ENCODE measurements at places on chromosomes 6 and 20.
A peak's percentile ranks its signal among the peaks of the same experiment; 100 is the strongest.

DNA sequence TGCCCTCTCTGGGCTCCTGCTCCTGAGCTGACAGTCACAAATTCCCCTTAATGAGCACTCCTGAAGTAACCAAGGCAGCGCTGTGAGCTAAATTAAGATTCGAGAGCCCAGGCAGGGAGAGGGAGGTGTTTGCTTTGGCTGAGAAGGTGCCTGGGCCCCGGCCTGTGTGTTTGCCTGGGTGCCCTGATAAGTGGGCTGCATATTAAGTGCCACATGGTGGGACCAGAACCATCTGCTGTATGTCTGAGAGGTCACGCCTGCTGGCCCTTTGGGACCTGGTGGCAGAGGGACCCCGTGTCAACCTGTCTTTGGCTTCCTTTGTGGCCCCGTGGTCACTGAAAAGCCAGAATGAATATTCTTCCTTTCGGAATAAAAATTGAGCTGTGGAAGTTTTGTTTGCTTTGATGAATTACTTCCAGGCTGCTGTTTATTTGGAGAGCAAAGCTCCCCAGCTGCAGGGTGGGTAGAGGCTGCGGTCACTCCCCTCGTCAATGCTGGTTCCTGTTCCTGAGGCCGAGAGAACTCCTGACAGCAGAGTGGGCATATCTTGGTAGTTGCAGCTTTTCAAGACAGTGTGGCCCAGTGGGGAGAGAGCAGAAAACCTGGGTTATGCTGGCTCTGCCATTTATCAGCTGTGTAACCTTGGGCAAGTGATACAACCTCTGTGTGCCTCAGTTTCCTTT lies 17.5 kb upstream of the KCNK16 start:
- DNase-seq = no peak

DNA sequence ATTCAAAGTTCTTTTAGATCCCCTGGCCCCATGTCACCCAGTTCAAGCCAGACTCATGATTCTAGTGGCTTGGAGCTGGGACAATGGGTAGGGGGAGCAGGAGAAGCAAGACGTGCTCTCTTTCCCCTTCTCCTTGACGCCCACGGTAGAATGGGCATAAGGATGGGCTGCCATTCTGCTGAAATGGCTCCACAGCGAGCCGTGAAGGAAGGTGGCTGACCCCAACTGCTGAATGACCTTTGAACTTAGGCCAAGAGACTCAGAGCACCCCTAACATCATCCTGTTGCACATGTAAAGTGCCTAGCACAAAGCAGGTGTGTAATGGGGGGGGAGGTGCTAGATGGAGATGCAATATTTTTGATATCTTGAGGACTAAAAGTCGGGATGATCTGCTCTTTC lies 15.8 kb upstream of the PTPN1 start:
- DNase-seq = no peak

DNA sequence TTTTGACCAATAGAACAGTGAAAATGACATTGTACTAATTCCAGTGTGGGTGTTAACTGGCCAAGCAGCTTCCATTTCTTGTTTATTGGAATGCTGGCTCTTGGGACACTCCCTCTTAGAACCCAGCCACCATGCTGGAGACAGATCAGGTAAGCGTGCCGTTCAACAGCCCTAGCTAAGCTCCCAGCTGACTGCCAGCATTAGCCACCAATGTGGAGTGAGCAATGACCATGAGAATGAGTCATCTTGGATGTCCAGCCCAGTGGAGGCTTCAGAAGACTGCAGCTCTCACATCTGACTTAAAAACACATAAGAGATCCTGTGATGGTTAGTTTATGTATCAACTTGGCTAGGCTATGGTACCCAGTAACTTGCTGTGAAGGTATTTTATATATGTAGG lies 3.0 kb upstream of the LINC00237 start:
- DNase-seq = no peak

DNA sequence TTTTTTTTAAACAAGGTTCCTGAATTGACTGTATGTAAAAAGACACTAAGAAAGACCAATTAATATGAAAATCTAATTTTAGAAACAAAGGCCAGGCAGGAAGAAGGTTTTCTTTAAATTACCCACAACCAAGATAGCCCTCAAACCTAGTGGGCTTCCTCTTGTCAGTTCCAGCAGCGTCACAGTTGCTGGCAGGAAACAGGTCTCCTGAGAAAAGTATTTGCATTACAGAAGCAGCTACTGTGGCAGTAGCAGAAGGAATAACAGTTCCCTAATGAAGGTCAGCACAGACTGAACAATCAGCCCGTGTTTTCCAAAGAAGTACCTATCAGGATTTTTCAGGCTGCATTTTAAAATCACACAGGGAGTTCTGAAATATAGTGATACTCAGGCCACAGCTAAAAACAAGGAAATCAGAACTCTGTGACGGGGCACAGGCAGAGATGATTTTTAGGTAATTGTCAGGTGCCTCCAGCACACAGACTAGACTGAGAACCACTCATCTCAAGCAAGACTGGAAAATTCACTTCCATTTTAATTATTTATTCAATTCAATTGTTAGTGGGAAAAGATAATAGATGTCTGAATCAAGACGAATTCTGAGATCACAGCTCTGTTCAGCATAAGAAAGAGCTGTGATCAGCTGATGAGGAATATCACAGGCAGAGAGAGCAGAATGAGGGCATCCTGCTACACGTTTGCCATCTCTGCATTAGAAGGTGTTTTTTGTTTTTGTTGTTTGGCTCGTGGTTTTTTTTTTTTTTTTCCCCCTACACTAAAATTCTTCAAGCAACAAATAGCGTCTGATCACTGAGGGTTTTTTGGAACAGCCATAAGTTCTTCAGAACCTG lies 230.5 kb upstream of the KHDRBS2 start:
- no peak for DNase-seq

GRCh38 chr20:37354210-37355195 lies 8.6 kb downstream of the SRC start:
- DNase-seq = no peak

DNA sequence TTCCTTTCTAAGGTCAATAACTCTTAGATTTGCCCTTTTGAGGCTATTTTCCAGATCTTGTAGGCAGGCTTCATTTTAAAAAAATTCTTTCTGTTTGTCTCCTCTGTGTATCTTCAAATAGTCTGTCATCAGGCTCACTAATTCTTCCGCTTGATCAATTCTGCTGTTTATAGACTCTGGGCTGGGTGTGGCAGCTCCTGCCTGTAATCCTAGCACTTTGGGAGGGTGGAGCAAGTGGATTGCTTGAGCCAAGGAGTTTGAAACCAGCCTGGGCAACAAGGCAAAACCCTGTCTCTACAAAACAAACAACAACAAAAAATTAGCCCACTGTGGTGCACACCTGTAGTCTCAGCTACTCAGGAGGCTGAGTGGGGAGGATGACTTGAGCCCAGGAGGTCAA lies 40.0 kb upstream of the SCP2D1 start:
- no peak for DNase-seq

GRCh38 chr6:45801471-45802289 lies 214.0 kb downstream of the CLIC5 start:
- no peak for DNase-seq

DNA sequence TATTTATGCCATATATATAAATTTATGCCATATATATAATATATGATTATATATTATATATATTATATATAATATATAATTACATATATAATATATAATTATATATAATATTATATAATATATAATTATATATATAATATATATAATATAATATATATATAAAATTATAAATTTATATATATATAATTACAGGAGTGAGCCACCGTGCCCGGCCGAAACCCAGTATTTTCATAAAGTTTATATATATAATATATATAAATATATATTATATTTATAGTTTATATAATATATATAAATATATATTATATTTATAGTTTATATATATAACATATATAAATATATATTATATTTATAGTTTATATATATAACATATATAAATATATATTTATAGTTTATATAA lies 31.6 kb downstream of the NKX2-4 start:
- DNase-seq = no peak

- no peak for DNase-seq
Measured at GRCh38 chr6:157551041-157551832, 170.2 kb downstream of the ZDHHC14 start.

- DNase-seq = no peak
Measured at GRCh38 chr6:50278663-50279062, 228.9 kb upstream of the DEFB112 start.

- DNase-seq = no peak
Measured at GRCh38 chr20:32538526-32538939, 46.6 kb downstream of the NOL4L start.

DNA sequence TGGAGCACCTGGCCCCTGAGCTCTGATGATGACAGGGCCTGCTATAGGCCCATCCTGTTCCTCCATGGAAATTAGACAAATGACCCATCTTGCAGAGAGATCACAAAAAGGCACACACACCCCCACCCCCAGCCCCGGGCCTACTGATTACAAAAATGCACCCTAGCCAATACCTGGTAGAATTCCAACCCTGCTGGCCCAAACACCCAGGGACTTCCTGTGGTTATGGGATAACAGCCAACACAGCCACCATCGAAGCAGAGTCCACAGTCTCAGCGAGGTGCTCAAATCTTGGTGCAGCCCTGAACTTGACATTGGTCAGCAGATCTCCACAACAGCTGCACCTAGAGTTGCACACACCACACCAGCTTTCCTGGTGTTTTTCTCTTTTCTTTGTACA lies 17.0 kb downstream of the NCR2 start:
- no peak for DNase-seq

DNA sequence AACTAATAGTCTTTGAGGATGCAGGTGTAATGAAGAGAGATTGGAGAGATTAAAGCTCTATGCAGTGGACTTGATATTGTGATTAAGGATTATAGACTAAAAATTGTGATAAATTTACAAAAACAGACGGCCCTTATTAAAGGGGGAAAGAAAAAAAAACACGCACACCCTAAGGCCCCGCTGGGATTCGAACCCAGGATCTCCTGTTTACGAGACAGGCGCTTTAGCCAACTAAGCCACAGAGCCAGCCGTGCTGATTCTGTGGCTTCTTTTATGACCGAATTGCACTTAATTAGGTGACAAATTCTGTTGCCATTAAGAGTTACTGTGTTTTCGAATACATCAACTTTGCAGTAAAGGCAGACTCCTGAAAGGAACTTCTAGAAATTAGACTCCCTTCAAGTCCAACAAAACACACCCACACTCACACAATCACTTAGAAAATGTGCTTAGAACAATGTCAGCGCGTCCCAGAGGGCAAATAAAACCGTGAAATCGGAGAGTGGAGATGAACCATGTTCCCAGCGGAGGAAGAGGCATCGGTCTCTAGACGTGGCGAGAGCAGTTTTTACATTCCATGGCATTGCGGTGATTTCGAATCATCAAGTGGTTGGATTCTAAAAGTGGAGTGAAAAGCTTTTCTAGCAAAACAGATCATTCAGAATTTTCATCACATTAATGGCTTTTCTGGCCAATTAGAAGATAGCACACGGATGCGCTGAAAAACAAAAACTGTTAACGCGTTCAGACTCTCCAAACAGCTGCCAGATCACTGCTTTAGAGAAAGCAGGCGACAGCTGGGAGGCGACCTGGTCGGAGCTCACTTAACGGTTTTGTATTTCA lies 122.6 kb downstream of the GPX5 start:
- peak; percentile 49 for DNase-seq

GRCh38 chr20:46605181-46605580 lies 46.1 kb downstream of the SLC13A3 start:
- no peak for DNase-seq

DNA sequence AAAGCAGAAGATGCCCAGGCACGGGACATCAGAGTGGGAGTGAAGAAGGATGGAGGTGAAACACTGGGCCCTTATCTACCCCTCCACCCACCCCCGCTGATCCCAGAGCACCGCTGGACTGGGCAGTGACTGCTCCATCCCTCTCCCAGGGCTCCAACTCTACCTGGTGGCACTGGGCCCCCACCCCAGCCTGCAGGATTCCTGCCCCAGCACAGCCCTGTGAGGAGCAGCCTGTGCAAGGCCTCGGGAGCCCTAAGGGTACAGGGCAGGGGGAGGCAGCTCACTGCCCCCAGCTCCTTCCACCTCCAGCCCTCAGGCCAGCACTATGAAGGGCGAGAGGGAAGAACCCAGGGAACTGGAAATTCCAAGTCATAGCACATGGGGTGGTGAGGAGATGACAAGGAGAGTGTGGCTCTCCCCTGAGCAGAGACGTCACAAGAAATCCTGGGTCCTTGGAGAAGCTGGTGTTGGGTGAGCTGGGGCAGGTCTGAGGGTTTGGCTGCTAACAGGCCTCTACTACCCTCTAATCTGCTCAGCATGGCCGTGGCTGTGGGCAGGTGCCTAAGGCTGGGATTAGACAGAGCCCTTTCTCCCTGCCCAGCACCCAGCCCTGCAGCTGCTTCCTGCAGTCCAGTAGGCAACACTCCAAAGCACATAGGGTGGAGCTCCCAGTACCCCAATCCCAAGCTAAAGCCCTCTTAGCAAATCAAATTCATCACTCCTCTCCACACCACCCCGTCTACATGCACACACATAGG lies 3.5 kb downstream of the CST3 start:
- DNase-seq = no peak

- DNase-seq = no peak
Measured at GRCh38 chr20:1882026-1882425, 13.2 kb upstream of the SIRPA start.

Data from AG09319 (cell line).